CD4-positive, alpha-beta T cell treated with Interleukin-1 beta for 1 hour (primary cell): ENCODE measurements at places on chromosomes 12 and 14.

GRCh38 chr12:126095748-126096510 is 1030.7 kb downstream of the AACS start:
- no peak for DNase-seq

DNA sequence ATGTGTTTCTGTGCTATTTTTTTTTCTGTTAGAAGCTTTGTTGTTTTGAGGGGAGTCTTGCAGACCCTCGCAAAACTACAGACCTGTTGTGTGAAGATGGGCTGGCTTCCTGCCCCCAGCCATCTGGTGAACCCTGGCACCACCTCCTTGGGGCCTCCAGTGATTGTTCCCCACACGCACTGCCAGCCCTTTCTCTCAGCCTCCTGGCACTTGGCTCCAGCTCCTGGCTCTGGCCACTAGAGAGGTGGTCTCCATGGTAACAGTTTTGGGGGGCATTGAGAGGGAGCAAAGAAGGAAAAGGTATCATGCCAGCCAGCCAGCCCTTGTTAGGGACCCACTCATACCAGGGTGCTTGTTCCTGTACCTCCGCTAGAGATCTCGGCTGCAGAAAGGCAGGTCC is 176.4 kb upstream of the RPH3A start:
- no peak for DNase-seq

GRCh38 chr12:20513189-20513588 is 144.9 kb downstream of the PDE3A start:
- DNase-seq, result no peak

GRCh38 chr14:86596024-86596423 is 1066.1 kb downstream of the FLRT2 start:
- no peak for DNase-seq

DNA sequence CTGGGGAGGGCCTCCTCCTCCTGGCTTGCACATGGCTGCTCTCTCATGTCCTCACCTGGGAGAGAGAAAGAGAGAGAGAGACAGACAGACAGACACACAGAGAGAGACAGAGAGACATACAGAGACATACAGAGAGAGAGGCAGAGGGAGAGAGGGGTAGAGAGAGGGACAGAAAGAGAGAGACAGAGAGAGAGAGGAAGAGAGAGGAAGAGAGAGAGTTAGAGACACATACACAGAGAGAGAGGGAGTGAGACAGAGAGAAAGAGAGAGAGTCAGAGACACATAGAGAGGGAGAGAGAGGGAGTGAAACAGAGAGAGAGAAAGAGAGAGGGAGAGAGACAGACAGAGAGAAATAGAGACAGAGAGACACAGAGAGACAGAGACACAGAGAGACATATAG is 103.6 kb upstream of the ESRRB start:
- no peak for DNase-seq

DNA sequence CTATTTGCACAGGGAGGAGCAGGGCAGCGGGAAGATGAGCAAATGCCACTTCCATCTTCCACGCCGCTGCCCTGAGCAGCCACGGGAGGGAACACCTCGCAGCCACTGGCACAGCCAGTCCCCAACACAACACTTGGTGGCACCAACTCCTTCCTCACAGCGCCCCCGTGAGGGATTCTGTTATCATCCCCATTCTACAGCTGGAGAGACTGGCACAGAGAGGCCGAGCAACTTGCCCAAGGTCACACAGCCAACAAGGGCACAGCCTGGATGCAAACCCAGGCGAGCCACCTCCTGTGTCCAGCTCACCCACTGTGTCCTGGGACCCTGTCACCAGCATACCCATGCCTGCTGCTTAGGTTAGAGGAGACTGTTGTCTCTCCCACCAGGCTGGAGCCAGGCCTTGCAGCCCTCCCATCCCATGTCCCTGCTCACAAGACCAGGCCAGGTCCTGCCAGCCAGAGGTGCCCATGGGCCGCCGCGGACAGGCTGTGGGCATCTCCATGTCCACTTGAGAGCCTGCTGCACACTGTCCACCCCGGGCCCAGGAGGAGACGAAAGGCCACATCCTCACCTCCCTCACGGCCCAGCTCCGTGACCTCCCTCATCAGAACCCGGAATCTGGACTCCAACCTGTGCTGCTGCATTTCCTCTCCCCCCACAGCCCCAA is 57.0 kb downstream of the NCOR2 start:
- DNase-seq, result peak; percentile 9

- DNase-seq, result no peak
Observed at GRCh38 chr14:55389330-55389729, 22.3 kb downstream of the ATG14 start.

DNA sequence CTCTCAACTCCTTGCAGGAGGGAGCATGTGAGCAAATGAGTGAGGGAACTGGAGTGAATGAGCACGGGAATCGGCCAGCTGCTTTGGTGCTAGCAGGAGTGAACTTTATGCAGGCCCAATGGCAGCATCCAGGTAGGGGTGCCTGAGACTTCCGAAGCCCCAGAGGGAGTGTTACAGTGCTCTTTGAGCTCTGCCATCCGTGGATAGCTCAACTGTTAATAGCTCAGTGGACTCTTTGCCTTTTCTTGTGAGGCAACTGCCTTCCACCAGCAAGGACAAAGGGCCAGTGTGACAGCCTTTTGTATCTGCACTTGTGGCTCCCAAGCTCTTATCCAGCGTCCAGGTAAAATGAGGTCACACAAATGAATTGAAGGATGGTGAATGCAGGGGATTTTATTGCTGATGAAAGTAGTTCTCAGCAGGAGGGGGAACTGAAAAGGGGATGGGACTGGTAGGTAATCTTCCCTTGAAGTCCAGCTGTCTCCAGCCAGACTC is 12.9 kb downstream of the CREBL2 start:
- DNase-seq, result no peak

- no peak for DNase-seq
Observed at GRCh38 chr12:79624378-79624777, 66.4 kb downstream of the PAWR start.

DNA sequence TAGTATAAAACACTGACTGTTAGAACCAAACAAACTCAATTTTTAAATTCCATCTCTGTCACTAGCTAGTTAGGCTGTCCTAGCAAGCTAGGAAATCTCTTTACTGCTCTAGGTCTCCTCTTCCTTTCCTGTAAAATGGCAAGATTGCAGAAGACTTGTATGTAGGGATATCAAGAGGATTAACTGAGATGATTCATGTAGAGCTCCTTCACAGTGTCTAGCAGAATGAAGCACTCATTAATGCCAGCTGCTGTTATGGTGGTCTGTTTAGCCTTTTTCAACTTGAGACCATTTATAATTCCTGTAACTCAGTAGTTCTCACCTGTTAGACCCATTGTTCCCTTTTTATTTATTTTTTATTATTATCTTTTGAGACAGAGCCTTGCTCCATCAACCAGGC is 67.8 kb upstream of the KCNH3 start:
- DNase-seq, result no peak

DNA sequence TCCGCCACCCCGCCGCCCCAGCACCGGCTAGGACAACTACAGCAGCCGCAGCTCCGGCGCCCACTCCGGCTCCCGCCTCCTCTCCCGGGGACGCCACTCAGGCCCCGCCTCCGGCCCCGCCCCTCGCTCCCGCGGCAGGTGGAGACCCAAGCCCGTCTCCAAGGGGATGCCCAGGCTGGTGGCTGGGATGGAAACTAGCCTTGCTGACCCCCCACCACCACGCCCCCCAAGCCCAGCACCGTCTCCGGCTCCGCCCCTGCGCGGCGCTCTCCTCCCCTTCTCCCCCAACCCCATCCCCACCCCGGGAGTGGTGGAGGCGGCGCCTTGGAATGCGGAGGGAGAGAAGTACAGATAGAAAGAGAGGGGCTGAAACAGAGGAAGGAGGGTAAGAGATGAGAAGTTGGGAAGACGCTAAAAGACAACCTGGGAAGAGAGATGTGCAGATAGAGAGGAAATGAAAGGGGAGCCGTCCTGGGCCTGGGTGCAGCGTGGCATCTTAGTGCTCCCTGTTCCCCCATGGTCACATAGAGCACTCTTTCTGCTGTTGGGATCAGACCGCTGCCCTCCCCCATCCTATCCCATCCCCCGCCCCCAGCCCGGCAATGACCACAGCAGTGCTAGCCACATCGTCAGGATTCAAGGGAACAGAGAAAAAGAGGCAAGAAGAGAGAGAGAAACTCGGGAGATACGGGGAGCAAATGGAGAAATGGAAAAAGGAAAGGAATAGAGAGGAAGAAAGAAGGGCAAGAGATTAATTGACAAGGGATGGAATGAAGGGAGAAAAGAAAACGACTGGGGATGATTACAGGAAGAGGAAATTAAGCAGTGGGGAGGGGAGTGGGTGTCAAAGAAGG is at the start of gene ITGA7:
ITGA7 (minus strand) TSS at position 64 of the 854 bp plus-strand sequence. CDS start 222 bp downstream, outside the sequence.
- DNase-seq, result peak; percentile 56

GRCh38 chr12:53336181-53336681 is at the start of gene SP7:
TSS of gene SP7 (minus strand) at chr12:53336354. CDS start at chr12:53335646, 708 bp downstream.
- DNase-seq, result peak; percentile 23

- DNase-seq, result peak; percentile 67
Observed at GRCh38 chr14:105173901-105174894, 5.6 kb upstream of the JAG2 start.

DNA sequence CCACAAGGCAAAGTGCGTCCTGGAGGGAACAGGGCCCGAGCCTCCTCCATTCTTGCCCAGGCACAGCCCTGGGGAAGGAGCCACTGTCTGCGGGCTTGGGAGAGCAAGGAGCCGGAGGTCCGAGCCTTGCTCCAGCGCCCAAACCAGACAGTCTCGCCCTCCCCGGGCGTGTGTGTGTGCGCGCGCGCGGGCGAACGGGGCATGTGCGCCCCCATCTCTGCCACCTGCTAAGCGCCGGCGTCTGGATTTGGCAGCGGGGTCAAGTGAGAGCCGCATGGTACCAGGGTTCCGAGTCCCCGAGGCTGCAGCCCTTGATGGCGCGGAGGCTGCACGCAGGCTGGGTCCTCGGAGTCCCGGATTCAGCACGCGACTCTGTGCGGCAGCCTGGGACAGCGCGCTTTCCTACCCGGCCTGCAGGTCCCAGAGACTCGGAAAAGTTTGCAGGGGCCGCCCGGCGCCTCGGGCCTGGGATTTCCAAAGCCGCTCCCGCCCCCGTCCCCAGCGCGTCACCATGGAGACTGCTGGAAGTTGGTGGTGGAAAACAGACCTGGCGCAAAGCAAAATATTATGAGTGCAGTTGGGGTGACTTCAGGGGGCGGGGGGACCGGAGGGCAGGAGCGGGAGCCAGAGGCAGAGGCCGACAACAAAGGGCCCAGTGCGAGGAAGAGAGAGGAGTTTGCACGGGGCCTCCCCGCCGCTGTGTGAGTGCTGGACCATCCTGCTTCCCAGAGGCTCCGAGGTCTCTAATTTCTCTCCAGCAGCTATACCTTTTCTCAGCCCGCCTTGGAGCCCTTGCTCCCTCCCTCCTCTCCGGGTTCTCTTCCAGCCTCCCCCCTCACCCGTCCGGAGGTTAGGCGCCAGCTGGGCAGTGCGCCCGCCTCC is 4.2 kb downstream of the RFX4 start:
- DNase-seq, result no peak
